ENCODE measurements at places on chromosomes 12 and 14.
A peak's percentile ranks its signal among the peaks of the same experiment; 100 is the strongest.

DNA sequence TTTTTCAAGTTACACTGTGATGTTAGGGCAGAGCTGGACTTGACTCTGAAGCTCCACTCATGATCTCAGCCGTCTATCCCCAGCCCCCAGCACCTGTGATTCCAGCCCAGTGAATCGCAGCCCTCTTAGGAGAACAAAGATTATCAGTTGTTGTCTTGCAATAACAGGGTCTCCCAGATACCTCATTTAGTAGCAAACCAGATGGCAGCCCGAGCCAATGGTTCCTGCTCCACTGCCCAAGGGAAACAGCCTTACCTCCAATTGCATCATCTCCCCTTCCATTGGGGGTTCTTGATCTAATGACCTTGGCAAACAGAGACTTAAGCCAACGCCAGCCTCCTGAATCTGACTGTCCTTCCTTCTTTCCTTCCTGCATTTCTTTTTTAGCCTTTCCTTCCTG lies 371.2 kb downstream of the BCL11B start:
- no peak for DNase-seq

- no peak for DNase-seq
Observed at GRCh38 chr12:107159384-107159900, 66.1 kb upstream of the CRY1 start.

DNA sequence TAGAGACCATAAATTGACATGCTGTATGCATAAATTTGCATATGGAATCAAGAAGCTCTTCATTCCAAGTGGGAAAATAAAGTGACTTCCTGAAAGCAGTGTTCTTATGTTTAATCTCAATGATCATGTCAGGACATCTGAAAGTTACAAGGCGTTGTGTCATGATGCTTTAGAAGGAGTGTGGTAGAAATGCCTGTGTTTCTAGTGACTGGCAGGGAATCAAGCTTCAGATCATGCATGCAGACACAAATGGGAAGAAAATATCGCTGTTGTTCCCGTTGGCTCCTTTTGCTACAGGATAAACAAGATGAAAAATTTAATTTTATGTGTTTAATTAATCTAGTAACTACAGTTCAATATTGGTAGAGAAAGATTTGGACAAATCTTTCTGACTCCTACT lies 298.1 kb upstream of the SYT1 start:
- no peak for DNase-seq

- DNase-seq, result peak; percentile 45
Observed at GRCh38 chr12:10027311-10027710, 3.2 kb upstream of the CLEC9A start.

DNA sequence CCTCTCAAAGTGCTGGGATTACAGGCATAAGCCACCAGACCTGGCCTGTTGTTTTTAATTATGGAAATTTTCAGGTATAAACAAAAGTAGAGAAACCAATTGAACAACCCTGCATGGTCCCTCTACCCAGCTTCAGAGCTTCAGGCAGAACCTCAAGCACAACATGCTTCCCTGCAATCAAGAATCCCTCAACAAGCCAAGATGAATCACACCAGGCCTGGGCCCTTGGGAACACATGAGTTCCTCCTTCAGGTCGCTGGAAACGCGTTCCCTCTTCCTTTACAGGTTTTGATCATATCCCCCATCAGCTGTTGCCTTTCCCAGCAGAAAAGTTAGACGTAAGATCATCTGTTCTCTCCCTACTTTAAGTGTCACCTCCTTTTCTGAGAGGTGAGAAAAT lies 20.5 kb upstream of the CORO1C start:
- DNase-seq, result peak; percentile 31
